ENCODE measurements at places on chromosomes 7 and 10. TPM values are rescaled to one million over a fixed set of nuclear protein-coding genes. Genes with fewer than 3 reads are reported as not detected.

The BMPER gene
- total RNA-seq, result 0.46 TPM

The SCART1 gene
- 0.73 TPM for total RNA-seq

The SMKR1 gene
- total RNA-seq, result 0.63 TPM

The PDE6C gene
- not detected for total RNA-seq

The CLCN1 gene
- not detected for total RNA-seq

The FAM131B gene
- 1.2 TPM for total RNA-seq

The UNCX gene
- not detected for total RNA-seq

The AKR1D1 gene
- not detected for total RNA-seq

The PGAM2 gene
- 0.14 TPM for total RNA-seq

The STOX1 gene
- 0.11 TPM for total RNA-seq

The TUBB8 gene
- total RNA-seq, result not detected
